ENCODE measurements at places on chromosomes 1 and 21.

GRCh38 chr1:165666152-165666825, 32.1 kb downstream of the ALDH9A1 start:
- no peak for DNase-seq

DNA sequence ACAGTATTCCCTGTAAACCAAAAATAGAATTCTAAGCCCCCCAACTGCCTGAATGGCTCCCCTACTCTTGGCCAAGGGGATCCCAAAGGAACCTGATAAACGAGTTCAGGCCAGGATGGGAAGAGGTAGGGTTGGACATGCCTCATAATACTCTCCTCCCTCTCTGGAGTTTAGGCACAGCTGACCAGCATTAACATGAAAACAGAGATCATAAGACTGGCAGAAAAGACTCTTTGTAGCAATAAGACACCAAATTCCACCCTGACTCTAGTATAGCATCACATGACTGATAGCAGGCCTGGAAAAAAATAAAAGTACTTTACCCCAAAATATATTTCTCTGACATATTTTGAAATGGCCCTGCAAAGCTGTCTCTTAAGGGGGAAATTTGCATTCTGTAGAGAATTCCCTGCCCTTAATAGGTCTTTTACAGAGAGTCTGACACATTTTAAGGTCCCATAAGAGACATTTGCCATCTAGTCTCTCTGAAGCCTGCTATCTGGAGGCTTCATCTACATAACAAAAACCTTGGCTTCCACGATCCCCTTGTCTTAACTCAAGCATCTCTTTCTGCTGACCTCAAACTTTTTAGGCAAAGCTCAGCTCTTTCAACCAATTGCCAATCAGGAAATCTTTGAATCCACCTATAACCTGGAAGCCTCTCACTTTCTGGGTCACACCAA, 55.9 kb downstream of the SIK1 start:
- no peak for DNase-seq

DNA sequence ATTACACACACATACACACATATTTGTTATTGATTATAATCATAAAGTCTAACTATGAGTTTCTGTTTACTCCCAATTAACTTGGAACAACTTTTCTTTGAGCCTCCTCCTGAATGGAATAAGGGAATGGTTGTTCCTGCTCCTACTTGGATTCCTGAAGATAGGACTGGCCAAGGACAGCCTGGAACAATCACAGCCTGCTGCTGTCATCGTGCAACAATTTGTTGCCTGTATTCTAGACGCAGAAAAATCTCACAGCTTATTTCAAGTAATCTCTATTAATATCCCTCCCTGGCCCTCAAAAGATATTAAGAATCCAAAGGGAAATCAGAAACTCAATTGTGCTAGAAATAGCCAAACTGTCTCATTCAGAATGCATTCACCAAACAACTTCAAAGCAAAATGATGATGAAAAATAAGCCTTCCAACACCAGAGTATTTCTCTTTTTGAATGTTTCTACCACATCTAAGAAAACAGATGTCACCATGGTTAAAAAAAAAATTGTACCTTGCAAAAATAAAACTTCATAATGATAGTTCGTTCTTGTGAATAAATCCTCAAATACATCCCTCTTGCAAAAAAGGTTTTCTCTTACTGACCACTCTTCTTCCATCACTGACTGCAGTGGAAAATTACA, 30.9 kb downstream of the RCAN1 start:
- DNase-seq, result no peak

GRCh38 chr1:48026275-48026674, 29.1 kb upstream of the TRABD2B start:
- DNase-seq, result no peak

DNA sequence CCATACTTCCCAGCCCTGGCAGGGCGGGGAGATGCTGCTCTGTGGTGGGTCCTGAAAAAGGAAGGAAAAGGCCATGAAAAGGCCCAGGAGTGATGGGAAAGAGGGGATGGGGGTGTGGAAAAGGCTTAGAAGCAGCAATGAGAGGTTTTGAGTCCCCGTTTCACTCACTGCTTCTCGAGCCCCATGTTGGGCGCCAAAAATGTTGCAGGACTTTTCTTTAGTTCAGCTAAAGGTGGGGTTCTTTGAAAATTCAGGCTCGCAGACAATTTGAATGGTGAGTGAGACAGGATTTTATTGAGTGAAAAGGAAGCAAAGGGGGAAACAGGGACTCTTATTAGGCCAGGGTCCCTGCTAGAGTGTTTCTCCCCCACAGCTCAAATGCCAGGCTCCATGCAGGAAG, 93.1 kb downstream of the MRPS6 start:
- no peak for DNase-seq

All from posterior vena cava (tissue), 2 donors.